Neural progenitor cell (in vitro differentiated cells): ENCODE measurements at places on chromosomes 11 and 22. TPM values are rescaled to one million over a fixed set of nuclear protein-coding genes. Genes with fewer than 3 reads are reported as not detected.
A peak's percentile ranks its signal among the peaks of the same experiment; 100 is the strongest.

GRCh38 chr11:87322568-87322967, 284.8 kb downstream of the TMEM135 start:
- no peak overlapping the region for H3K27ac ChIP-seq
- no peaks in the 10 kb centered on the region for H3K27me3 ChIP-seq
- H3K4me3 ChIP-seq: no peak overlapping the region
- H3K4me1 ChIP-seq: no peaks in the 10 kb centered on the region

GRCh38 chr22:48738204-48738980, 1089.3 kb downstream of the BRD1 start:
- no peak overlapping the region for H3K27ac ChIP-seq
- H3K27me3 ChIP-seq: no peaks in the 10 kb centered on the region
- no peaks in the 10 kb centered on the region for H3K4me1 ChIP-seq
- no peak for DNase-seq
- H3K36me3 ChIP-seq: no peaks in the 10 kb centered on the region
- H3K4me3 ChIP-seq: no peak overlapping the region

- H3K4me1 ChIP-seq: peaks cover 12% of the 10 kb centered on the region
- no peak overlapping the region for H3K4me3 ChIP-seq
- DNase-seq: no peak
- H3K27ac ChIP-seq: no peak overlapping the region
Observed at GRCh38 chr11:30565027-30565426, 21.1 kb downstream of the MPPED2 start.

GRCh38 chr11:130674686-130675308, 226.4 kb downstream of the ADAMTS15 start:
- H3K27me3 ChIP-seq: no peaks in the 10 kb centered on the region
- H3K4me1 ChIP-seq: peaks cover 32% of the 10 kb centered on the region
- no peak overlapping the region for H3K27ac ChIP-seq
- H3K36me3 ChIP-seq: no peaks in the 10 kb centered on the region
- H3K4me3 ChIP-seq: no peak overlapping the region
- DNase-seq: peak; percentile 14

DNA sequence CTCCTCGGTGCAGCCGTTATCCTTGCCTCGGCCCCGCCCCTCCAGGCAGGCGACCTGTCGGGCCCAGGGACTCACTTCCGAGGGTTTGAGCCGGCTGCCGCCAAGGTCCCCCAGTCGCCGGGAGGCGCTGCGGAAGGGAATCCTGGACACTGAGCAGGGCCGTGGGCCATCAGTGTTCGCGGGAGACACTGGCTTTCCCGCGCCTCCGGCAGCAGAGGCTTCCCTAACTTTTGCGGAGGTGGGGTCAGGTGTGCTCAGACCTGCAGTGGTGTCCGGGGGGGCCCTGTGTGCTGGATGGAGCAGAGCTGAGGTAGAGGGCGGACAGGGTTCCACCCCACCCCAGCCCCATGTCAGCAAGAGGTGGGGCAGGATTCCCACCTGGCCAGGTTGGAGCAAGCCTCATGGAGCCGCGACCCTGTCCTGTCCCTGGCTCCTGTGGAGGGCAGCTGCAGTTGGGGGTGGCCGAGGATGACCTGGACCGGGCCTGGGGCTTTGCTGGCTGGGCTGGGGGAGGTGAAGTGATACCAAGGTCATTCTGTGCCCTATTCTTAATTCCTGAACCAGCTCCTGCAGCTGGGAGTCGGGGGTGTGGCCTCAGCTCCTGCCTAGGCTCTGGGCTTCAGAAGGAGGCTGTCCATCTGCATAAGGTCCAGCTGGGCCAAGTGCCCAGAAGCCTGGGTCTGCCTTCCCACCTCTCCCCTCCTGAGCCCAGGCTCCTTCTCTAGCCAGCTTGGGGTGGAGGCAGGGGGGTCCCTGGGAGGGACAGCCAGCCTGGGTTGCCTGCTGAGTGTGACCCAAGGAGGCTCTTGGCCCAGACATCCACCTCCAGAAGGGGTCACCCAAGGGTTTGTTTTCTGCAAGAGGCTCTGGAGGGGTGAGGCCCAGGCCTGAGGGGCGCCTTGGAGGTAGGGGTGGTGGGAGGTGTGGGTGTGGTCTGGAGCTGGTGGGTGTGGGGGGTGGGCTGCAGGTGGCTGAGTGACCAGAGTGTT, 8.4 kb downstream of the TSPAN4 start:
- H3K27me3 ChIP-seq: peaks cover 29% of the 10 kb centered on the region
- DNase-seq: peak; percentile 77
- H3K27ac ChIP-seq: no peak overlapping the region

GRCh38 chr22:44570476-44571445, 72.7 kb upstream of the RTL6 start:
- H3K4me1 ChIP-seq: no peaks in the 10 kb centered on the region
- H3K27ac ChIP-seq: no peak overlapping the region
- no peak overlapping the region for H3K4me3 ChIP-seq

- peaks cover 45% of the 10 kb centered on the region for H3K4me1 ChIP-seq
- no peaks in the 10 kb centered on the region for H3K27me3 ChIP-seq
- peak overlapping the region; percentile 89 for H3K27ac ChIP-seq
- no peaks in the 10 kb centered on the region for H3K36me3 ChIP-seq
- H3K4me3 ChIP-seq: no peak overlapping the region
Observed at GRCh38 chr22:36334821-36335603, 52.8 kb downstream of the MYH9 start.

- no peaks in the 10 kb centered on the region for H3K27me3 ChIP-seq
- peak; percentile 62 for DNase-seq
- H3K27ac ChIP-seq: no peak overlapping the region
Observed at GRCh38 chr11:116148056-116148455, 624.7 kb downstream of the BUD13 start.

The GAB4 gene
- 0.07 TPM in 1 of 2 replicates, not detected in the other for total RNA-seq

GRCh38 chr11:111272420-111272819, 25.9 kb upstream of the POU2AF3 start:
- no peaks in the 10 kb centered on the region for H3K36me3 ChIP-seq
- H3K27ac ChIP-seq: no peak overlapping the region
- H3K4me1 ChIP-seq: peaks cover 14% of the 10 kb centered on the region
- DNase-seq: no peak
- H3K27me3 ChIP-seq: no peaks in the 10 kb centered on the region

- peak; percentile 53 for DNase-seq
- peaks cover 20% of the 10 kb centered on the region for H3K4me1 ChIP-seq
- no peaks in the 10 kb centered on the region for H3K36me3 ChIP-seq
- H3K27ac ChIP-seq: no peak overlapping the region
- peak overlapping the region; percentile 37 for H3K4me3 ChIP-seq
Observed at GRCh38 chr22:41919357-41920224, 4.7 kb upstream of the SHISA8 start.

GRCh38 chr11:119744577-119744976, 15.6 kb upstream of the NECTIN1 start:
- H3K4me3 ChIP-seq: no peak overlapping the region
- H3K27me3 ChIP-seq: peaks cover 32% of the 10 kb centered on the region
- peaks cover 5% of the 10 kb centered on the region for H3K4me1 ChIP-seq

The GGTLC3 gene
- not detected in 2 replicates for total RNA-seq

The MS4A14 gene
- not detected in 2 replicates for total RNA-seq

- no peaks in the 10 kb centered on the region for H3K27me3 ChIP-seq
- H3K36me3 ChIP-seq: no peaks in the 10 kb centered on the region
- H3K4me3 ChIP-seq: no peak overlapping the region
Observed at GRCh38 chr11:25980091-25980490, 351.8 kb upstream of the ANO3 start.

DNA sequence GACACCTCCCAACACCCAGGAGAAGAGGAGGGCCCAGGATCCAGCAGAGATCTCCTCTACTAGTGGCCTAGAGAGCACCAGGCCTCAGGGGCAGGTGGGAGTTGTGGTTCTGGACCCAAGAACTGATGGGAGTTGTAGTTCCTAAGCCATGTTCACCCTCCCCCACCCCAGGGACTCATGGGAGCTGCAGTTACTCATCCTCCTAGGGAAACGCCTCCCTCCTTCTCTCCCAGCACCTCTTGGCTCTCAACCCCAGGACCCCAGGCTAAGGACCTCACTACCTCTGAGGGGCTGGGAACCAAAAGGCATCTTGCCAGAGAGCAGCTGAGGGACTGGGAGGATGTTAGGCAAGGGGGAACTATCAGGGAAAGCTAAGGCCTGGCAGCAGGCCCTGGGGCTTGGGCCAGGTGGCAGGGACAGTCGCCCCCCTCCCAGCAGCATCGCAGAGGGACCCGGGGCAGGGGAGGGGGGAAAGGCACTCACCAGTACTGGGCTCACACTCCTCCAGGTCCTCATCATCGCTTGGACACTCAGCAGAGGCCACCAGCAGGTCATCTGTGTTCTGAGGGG, 28.9 kb downstream of the SLC22A12 start:
- peaks cover 12% of the 10 kb centered on the region for H3K4me1 ChIP-seq
- peak; percentile 56 for DNase-seq
- no peaks in the 10 kb centered on the region for H3K36me3 ChIP-seq
- H3K27me3 ChIP-seq: no peaks in the 10 kb centered on the region
- H3K4me3 ChIP-seq: no peak overlapping the region
- no peak overlapping the region for H3K27ac ChIP-seq

DNA sequence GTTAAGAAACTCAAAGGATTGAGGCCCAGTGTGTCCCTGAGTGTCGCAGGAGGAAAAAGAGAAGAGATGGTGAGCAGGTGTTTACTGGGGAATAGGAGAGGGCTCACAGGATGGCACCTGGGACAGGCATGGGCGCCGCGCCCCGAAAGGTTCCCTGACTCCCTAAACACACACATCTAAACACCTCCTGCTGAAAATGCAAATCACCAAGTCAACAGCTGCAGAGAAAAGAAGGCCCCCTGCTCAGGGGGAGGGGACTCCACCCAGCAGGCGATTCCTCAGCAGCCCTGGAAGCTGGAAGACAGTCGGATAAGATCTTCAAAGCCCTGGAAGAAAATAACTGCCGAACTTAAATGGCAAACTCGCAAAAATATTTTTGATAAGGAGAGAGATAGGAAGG, 377.2 kb downstream of the BRD1 start:
- peaks cover 29% of the 10 kb centered on the region for H3K4me1 ChIP-seq
- peak; percentile 60 for DNase-seq
- no peak overlapping the region for H3K27ac ChIP-seq
- peak overlapping the region; percentile 32 for H3K4me3 ChIP-seq
- H3K27me3 ChIP-seq: peaks cover 9% of the 10 kb centered on the region
- no peaks in the 10 kb centered on the region for H3K36me3 ChIP-seq

The RCOR2 gene
- total RNA-seq: 70.6 and 139 TPM in 2 replicates

The RFPL3 gene
- 0.09 TPM in 1 of 2 replicates, not detected in the other for total RNA-seq
